ENCODE measurements at places on chromosomes 5 and 9. TPM values are rescaled to one million over a fixed set of nuclear protein-coding genes. Genes with fewer than 3 reads are reported as not detected.

Gene LMX1B
- 2.6 TPM for polyA plus RNA-seq

Gene PCDHGA7
- 0.49 TPM for polyA plus RNA-seq

DNA sequence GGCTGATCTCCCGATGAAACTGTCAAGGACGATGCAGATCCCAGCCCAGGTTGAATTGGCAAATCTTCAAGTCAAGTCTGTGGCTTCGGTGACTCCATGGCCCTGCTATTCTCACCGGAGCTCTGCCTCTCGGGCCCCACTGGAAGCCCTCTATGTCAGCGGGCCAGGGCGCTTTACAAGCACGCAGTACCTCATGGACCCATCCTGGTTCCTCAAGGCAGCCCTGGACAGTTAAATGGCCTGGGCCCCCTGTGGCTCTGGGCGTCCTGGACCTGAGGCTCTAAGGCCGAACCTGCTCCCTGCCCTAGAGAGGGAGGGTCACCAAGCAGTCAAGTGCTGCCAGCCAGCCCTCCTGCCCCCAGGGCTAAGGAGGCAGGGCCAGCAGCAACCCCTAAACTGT, 45.3 kb downstream of the STC2 start:
- no peak for DNase-seq

GRCh38 chr9:34375901-34376595, 650 bp downstream of the MYORG start:
- peak; percentile 73 for DNase-seq

Gene CER1
- polyA plus RNA-seq = 0.45 TPM

Gene EIF4EBP3
- 48.8 TPM for polyA plus RNA-seq

- no peak for DNase-seq
These were observed 1397.0 kb upstream of the C9orf72 start for GRCh38 chr9:28970241-28970654.

DNA sequence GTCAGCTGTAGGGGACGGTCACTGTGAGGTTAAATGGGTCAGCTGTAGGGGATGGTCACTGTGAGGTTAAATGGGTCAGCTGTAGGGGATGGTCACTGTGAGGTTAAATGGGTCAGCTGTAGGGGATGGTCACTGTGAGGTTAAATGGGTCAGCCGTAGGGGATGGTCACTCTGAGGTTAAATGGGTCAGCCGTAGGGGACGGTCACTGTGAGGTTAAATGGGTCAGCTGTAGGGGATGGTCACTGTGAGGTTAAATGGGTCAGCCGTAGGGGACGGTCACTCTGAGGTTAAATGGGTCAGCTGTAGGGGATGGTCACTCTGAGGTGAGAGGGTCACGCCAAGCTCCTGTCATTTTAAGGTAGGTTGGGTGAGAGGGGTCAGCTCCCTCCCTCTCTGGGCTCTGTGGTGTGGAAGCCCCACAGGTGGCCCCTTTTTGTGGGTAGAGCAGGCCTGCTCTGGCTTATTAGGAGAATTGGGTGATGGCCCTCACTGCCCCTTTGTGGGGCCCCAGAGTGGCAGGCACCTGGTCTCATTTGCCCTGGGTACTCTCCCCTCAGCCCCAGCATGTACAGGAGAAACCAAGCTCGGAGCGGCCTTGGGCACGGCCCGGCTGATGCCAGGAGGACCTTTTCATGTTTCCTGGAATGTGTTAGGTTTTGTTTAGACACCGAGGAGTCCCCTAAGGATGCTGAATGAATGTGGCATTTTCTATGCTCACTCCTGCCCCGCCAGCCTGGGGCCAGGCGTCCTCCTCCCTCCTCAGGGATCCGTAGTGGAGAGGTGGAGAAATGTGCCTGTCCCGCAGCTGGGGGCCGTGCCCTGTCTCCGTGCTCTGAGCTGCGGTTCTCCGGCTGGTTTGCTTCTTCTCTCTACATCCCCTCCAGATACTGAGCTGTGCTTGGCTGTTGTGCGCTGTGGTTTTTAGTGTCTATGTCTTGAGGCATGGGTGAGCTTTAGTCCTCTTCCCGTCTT, 31.4 kb downstream of the AHRR start:
- no peak for DNase-seq

Gene PCDHA11
- polyA plus RNA-seq = 0.77 TPM

DNA sequence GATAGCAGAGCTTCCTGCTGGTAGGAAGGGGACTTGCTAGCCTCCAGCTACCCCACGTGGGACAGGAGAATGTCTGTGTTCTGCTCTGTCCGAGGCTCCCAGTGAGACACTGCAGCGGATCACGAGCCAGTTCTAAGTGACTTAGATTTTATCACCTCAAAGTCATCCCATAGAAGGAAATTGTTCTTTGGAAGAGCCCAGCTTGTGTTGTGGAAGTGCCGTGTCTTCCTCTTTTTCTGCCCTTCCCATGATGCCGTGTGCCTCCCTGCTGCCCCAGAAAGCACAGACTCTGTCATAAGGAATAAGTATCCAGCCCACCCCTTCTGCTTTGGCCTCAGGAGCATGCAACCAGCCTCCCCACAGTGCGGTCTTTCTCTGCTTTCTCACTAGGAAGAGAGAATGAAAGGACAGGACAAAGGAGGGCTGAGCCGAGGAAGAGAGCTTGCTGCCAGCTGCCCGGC, 35.6 kb downstream of the RUFY1 start:
- DNase-seq = no peak

DNA sequence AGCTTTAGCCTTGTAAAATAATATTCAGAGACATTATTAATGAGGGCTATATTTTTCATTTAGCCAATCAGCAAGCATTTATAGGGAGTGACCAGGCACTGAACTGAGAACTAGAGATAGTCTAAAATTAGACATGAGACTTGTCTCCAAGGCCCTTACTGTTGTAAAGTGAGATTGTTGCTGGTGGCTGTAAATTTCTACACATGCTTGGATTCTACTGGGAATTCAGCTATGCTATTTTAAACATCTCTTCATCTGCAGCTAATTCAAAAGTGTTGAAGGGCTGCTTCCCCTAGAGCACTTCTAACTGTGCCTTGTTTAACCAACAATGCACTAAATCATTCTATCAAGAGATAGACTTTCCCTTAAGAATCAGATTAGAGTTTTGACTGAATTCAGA, 67.4 kb downstream of the CHSY3 start:
- no peak for DNase-seq

DNA sequence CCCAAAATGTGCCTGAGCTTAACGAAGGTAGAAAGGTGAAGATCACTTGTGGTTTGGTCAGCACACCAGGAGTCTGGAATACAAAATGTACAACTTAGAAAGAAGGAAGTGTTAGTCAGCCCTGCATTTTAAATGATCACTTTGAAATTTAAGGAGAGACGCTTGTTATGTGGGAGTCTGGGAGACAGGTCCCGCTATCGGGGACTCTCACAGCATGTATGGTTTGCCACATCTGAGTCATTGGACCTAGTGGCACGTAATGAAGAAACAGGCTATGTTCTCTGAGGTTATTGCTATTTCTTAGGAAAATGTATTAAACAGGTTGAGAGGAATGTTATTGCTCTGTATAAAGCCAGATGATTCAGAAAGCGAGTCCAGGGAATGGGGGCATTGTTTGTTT, 2362.5 kb upstream of the WWC1 start:
- no peak for DNase-seq

DNA sequence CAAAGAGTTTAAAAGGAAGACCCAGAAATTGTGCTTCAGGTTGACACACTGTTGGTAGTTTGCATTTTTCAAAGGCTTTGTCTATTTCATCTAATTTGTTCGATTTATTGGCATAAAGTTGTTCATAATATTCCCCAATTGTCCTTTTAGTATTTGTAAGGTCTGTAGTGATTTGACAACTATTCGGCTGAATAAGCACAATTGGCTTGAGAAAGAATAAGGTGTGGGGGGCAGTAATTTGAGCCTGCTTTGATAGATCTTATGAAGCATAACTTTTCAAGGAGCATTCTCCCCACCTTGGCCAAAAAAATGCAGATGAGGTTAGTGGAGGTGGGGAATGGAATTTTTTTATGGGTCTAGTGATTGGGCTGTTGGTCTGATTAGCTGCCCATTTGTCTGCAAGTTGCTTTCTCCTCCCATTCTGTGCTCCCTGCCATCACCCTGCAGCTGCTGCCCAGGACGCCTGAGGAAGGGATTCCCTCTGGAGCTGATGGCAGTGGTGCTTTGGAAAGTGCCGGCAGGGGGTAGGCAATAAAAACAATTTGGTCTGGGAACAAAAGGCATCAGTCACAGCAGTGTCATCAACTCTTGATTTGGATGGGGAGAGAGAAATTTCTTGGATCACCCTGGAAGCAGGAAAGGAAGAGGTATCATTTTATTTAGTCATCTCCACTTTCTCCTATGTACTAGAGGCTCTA, 26.6 kb downstream of the WNT8A start:
- DNase-seq = no peak

Gene CDH10
- polyA plus RNA-seq = 0.17 TPM
